ENCODE measurements at places on chromosomes 13 and 19. TPM values are rescaled to one million over a fixed set of nuclear protein-coding genes. Genes with fewer than 3 reads are reported as not detected.

The SLC5A5 gene
- total RNA-seq = 0.37 TPM

DNA sequence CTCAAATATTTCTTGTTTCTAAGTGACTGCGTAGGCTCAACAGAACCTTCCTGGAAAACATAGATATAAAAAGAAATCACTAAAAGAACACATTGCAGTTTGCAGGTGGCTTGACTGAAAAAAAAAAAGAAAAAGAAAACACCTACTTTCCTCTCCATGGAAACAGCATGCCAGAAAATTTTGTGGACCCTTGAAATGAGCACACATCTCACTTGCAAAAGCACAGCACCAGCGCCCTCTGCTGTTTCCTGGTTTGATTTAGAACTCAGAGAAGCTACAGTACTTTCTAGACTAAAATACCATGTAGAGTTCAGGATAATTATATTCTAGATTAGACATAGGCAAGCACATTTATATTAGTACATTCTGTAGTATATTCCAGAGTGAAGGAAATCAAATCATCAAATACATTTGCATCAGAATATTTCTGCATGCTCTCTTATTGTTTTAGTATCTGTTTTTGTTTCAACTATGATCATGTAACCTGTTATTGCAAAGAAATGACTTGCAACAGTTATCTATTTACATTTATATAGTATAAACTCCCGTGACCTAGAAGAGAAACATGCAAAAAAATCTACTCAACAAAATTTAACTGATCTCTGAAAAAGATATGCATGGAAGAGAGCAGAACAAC, 22.3 kb upstream of the XPO4 start:
- no peaks in the 10 kb centered on the region for H3K36me3 ChIP-seq
- no peak overlapping the region for H3K4me3 ChIP-seq
- H3K4me1 ChIP-seq = no peaks in the 10 kb centered on the region
- no peaks in the 10 kb centered on the region for H3K27me3 ChIP-seq

DNA sequence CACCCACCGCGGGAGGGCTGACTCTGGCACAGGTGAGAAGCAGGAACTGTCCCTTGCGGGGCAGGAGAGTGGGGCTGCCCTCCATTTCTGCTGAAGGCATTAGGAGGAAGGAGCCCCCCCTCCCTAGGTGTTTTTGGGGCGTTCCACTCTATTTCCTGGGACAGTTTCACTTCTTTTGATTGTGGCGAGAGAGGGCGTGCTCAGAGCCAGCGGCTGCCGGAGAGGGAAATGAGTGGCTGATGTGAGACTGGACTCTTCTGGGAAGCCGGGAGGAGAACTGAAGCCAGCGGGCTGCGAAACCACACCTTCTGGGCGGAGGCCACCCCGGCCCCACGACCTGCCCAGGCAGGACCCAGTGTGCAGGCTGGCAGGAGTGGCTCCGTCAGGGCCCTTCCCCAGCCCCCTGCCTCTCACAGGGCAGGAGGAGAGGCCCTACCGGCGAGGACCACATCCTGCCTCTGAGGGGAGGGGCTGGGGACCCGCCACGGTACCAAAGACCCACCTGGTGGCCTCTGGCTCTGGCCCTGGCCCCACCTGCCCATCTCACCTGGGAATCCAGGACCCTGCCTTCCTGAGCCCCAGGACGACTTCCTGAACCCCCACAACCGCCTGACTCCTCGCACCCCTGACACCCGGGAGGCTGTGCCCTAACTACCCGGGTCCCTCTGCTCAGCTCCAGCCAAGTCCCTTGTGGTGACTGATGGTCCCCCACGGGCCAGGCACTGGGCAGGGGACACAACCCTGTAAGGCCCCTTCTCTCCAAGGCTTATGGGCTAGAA, 25.9 kb downstream of the MPND start:
- H3K27ac ChIP-seq = peak overlapping the region; percentile 79
- peaks cover 17% of the 10 kb centered on the region for H3K4me1 ChIP-seq
- no peaks in the 10 kb centered on the region for H3K27me3 ChIP-seq
- H3K36me3 ChIP-seq = no peaks in the 10 kb centered on the region

DNA sequence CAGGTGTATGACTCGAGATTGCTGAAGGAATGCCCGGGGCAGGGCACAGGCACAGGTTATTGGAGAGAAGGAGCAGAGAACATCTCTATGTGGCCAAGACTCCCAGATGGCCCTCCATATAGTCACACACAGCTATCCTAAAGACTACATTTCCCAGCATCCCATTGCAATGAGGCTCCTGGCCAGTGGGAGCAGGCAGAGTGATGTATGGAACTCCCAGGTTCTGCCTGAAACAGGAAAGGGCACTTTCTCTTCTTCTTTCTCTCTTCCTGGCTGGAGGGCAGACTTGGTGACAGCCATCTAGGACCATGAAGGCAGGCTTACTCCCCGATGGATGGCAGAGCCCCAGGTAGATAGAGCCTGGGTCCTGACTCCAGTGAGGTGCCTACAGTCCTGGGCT, 13.5 kb downstream of the PPP1R13L start:
- H3K4me1 ChIP-seq = no peaks in the 10 kb centered on the region
- H3K27ac ChIP-seq = no peak overlapping the region
- no peak overlapping the region for H3K4me3 ChIP-seq
- H3K27me3 ChIP-seq = peaks cover 25% of the 10 kb centered on the region
- no peaks in the 10 kb centered on the region for H3K36me3 ChIP-seq

- no peak overlapping the region for H3K4me3 ChIP-seq
- no peaks in the 10 kb centered on the region for H3K27me3 ChIP-seq
- DNase-seq = no peak
- no peak overlapping the region for H3K27ac ChIP-seq
Measured at GRCh38 chr19:17721821-17722220, 2.5 kb downstream of the MAP1S start.
